ENCODE measurements at places on chromosomes 1 and 21.

GRCh38 chr1:23600283-23600682, 41.0 kb upstream of the ID3 start:
- no peak for DNase-seq

- no peak for DNase-seq
These were observed 51.4 kb upstream of the GPR157 start for GRCh38 chr1:9180111-9180819.

DNA sequence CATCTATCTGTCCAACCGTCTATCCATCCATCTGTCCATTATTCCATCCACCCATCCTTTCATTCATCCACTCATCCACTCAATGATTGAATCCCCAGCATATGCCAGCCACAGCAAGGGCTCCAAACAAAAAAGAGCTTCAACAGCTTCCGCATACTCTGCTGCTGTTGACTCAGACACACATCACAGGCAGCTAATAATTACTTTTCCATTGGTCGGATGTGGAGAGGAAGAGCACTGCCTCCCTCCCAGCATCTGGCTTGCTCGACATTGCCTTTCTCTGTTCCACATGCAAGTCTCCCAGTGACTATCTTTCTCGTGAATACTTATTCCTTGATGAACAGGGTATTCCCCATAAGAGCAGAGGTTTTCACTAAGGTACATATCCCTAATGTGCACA, 176.5 kb downstream of the HIVEP3 start:
- peak; percentile 75 for DNase-seq

DNA sequence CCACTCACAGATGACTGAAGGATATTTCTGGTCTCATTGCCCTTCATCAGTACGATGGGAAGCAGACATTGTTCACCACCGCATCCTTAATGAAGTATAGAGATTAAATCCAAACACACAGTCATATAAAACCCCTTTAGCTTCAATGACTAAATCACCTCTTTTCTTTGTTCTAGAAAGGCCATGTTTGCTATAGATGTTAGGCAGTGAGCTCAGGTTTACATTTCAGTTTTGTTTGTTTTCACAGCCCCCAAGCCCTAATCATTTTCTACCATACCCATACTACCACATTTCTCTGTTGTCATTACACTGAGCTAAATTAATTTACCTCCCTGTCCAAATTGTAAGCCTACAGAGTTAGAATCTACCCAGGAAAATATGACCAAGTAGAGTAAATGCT, 385.1 kb downstream of the NTNG1 start:
- no peak for DNase-seq

DNA sequence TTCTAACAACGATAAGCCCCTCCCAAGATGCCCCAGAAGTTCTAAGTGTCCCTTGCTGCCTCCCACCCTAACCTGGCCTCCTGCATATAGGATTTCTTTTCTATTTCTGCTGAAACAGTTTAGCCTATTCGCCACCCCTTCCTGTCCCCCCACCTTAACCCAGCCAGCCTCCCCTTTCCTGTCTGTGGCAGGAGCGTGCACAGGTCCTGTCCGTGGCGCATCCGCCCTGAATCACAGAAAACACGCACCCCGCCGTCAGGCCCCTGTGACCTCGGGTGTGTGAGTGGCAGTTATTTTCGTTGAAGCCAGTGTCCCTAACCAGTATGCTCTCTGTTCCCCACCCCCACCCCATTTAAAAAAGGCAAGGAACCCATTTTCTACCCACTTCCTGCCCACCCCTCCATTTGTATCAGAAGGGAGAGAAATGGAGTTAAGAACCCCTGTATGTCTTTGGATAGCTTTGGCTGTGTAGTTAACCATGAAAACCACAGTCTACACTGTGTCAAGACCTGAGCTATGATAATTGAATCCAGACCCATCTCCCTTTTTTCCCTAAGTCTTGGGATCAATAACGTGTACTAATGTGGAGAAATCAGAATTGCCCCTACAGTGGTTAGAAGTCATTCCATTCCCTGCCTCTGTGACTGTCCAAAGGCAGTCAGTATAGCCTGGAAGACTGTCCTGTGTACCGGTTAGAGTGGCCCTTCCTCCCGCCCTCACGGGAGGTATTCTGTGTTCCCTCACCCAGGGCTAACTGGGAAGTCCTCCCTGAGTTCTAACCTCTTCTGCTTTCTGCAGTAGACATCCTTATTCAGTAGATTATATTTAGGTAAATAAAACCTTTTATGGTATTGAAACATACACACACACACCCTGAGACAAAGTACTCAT, 1.8 kb downstream of the PLEKHO1 start:
- DNase-seq: no peak
